ENCODE measurements at places on chromosomes 5 and 9. TPM values are rescaled to one million over a fixed set of nuclear protein-coding genes. Genes with fewer than 3 reads are reported as not detected.

DNA sequence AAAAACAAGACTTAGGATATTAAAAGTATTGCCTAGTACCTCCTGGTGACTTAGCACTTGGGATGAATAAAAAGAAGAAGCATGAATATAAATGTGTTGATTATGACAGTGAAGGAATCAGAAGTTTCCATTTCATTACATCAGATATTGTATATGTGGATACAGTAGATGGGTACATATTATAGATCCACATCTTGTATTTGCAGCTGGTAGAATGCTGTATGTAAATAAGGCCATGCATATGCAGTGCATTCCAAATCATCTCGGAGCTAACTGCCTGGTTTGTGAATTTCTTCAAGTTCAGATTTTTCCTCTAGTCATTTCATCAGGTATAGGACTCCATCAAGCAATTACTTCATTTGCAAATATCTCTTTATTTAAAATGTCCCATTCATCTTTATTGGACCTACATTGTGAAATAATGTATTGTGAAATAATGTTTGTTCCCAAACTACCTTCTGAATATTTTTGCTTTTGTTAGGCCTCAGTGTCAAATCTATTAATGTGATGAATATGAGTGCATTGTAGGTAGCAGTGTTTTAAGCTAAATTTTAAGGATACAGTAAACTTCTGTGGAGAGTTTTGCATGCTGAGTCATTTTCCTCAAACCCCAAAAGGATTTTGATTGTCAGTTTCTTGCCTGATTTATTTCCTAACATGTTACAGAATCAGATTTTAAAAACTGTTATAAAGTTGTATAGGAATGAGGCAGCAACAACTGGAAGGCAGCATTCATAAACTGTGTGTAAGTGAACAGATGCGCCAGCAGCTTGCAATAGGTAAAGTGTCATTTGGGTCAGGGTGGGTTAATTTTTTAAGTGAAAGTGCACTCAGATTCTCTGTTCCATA is 370.8 kb upstream of the RIOK2 start:
- DNase-seq, result no peak

GRCh38 chr9:101605547-101605946 is 10.8 kb upstream of the PPP3R2 start:
- DNase-seq, result no peak

DNA sequence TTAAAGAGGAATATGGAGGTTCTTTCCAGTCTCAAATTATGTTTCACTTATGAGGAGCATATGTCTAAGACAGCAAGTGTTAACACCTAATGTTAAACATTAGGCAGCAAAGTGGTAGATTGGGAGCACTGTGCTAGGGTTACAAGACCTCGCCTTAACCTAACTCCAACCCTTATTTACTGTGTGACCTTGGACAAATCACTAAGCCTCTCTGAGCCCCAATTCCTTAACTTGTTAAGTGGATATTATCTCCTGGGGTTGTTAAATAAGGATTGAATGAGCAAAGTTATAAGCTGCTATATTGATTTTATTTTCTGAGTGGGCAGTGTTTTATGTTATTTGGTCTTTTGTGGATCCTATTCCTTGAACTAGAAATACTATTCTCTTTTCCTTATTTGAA is 38.3 kb downstream of the TMEFF1 start:
- no peak for DNase-seq

DNA sequence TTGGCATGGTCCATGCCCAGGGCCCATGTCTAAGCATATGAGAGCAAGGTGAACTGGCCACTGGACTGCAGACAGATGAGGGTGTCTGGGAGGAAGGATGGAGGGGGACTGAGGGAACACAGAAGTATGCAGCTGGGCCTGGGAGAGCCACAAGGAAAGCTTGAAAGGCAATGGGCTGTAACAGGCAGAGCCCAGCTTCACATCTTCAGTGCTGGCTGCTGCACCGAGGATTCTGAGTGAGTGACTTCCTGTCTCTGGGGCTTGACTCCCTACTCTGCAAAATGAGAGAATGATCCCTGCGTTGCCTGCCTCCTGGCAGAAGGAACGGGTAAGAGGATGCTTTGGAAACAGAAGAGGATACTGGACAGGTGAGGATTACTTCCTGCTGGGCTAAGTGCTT is 29.0 kb downstream of the COL15A1 start:
- DNase-seq, result no peak

DNA sequence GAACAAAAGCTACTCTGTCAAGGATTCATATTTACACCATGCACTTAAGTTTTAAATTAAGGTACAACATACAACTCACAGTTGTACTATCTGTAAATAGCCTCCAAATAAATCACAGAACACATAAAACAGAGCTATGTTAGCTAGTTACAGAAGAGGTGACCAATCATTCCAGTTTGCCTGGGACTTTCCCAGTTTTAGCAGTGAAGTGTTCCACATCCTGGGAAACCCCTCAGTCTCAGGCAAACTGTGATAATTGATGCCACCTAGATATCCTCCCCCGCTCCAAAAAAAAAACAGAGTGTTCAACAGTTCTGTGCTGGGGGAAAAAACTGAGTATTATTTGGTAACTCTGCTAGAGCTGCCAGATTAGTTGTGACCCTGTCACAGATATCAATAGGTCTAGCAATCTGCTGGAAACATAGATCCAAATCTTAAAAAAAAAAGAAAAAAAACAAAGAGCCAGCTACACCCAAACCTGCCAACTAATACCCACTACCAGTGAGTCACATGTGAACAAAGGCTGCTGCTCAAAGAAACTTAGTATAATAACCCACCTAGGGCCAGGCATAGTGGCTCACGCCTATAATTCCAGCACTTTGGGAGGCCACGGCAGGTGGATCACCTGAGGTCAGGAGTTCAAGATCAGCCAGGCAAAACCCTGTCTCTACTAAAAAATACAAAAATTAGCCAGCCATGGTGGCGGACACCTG is 5.7 kb downstream of the TBCA start:
- no peak for DNase-seq

- no peak for DNase-seq
These were observed 1898.1 kb upstream of the NUDT12 start for GRCh38 chr5:105460721-105461120.

DNA sequence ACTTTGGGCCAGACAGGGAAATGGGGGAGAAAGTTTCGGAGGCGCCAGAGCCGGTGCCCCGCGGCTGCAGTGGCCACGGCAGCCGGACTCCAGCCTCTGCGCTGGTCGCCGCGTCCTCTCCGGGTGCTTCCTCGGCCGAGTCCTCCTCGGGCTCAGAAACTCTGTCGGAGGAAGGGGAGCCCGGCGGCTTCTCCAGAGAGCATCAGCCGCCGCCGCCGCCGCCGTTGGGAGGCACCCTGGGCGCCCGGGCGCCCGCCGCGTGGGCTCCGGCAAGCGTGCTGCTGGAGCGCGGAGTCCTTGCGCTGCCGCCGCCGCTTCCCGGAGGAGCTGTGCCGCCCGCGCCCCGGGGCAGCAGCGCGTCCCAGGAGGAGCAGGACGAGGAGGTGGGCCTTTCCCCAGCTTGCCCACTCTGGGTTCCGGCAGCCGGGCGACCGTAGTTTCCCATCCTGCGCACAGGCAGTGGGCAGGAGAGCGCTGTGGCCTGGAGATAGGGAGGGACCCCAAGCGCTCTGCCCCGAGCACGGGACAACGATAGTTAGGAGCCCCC is 516 bp downstream of the MAST4 start:
- DNase-seq, result no peak

- no peak for DNase-seq
These were observed 84.3 kb downstream of the DNAH5 start for GRCh38 chr5:13860146-13860545.

DNA sequence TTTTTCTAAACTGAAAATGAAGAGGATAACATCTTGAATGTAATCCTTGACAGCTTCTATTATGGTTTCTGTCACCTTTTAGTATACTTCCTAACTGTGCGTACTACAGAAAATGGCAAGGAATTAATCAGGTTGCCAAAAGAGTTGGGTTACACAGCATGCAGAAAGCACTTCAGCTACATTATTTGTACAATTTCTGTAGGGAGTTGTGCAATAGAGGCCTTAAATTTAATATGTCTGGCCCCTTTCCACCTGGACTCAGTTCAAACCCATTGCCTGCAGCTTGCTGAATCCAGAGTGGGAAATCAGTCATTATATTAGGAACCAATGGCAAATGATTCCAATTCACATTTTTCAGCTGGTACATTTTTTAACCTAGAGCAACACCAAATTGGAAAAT is 549.7 kb downstream of the CSNK1G3 start:
- DNase-seq, result no peak

DNA sequence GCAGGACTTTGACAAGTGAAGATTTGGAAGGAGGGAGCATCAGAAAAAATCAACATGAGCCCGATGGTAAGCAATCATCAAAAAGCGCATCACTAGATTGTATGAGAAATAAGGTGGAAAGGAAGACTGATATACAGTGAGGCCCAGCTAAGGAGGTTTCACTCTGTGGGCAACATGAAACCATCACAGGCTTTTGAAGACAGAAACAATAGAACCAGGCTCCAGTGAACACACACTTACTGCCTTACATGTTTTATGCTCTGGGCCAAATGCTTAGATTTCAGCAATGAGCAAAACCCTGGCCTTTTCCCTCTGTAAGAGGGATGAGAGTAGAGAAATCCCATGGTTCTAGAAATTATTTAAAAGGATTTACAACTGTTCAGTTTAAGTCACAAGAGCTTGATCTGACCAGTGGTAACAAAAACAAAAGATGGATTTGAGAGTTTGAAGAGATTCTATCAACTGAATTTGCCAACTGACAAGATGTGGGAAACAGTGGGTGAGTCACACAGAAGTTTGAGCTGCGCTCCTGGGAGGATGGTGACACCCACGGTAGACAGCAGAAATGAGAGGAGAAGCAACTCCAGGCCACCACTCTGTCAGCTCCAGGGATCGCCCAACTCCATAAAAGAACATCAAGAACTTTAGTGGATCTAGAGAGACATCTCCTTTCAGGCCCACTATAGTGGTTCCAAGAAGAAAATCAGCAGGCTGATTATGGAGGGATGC is 261.8 kb downstream of the MCTP1 start:
- no peak for DNase-seq

- no peak for DNase-seq
These were observed 47.9 kb downstream of the DEPDC1B start for GRCh38 chr5:60651872-60652620.

The SREK1IP1 gene
- 10.9 TPM for total RNA-seq

The PIP5K1B gene
- total RNA-seq, result 3.1 TPM

The RABGAP1 gene
- 46.4 TPM for total RNA-seq

The DPP7 gene
- 91.8 TPM for total RNA-seq

The FOXE1 gene
- not detected for total RNA-seq

The LHX6 gene
- total RNA-seq, result 7.9 TPM
